ENCODE measurements at places on chromosomes 12 and 14.

DNA sequence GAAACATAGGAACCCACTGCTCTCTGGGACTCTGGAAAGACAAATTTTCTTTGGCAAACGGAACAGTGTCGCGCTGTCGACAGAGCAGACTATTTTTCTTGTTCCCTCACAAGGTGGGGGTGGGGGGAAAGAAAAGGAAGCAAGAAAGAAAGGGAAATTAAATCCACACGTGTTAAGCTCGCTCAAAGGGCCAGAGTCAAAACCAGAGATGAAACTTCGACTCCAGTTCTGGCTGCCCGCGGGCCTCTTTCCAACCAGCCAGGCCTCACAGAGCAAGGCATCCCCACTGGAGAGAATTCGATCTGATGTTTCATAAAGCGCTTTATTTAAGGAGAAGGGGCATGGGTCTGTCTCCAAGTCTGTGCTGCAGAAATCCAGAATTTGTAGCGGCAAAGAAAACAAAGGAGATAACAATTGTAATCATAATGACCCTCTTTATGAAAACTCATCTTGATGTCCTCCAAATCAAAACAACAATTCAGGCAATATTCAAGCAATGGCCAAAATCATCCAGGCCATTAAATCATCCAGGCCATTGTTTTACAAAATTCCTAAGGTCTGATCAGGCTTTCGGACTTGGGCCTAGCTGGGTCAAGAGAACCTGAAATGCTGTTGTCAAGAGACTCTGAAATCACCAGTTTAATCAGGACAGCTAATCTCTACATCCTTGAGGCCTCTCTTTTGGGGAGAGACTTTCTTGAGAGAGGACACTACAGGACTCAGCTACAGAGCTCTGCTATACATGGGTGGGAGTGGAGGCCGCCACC is 5.3 kb upstream of the TBX5 start:
- DNase-seq = no peak

DNA sequence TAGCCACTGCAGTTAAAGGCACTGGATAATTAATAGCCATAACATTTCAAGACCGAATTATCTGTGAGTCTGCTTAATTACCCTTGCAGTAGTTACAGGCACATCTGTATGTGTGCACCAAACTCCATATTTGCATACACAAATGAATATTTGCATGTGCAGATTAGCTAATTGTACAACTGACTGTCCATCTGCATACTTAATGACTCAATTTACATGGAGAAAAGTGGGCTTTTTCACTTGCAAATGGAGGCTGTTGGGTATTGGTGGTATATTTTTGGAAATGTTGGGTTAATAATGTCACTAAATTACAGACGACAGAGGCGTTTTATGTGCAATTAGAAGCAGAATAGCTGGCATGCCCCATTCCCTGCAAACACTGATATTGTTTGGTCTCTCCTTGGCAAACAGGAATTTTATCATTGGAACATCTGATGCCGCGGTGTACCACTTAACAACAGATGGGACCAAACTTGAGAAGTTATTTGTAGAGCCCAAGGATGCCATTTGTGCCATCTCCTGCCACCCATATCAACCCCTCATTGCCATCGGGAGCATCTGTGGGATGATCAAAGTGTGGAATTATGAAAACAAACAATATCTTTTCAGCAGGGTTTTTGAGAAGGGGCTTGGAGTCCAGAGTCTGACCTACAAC is 39.6 kb downstream of the CFAP251 start:
- no peak for DNase-seq

DNA sequence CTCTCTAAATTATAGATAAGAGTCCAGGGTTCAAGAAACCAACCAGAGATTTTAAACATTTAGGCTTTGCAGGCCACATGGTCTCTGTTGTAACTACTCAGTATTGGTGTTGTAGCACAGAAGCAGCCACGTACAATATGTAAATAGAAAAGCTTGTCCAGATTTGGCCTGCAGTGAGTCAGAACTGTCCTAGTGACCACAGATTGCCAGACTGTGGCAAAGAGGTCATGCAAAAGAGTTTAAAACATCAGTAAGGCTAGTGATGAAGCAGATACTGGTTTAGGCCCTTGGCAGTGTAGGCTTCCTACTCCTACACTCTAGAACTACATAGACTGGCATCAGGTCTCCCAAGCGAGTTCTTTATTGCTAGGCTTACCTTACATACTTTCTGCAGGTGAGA is 117.6 kb upstream of the GARIN6 start:
- DNase-seq = no peak

DNA sequence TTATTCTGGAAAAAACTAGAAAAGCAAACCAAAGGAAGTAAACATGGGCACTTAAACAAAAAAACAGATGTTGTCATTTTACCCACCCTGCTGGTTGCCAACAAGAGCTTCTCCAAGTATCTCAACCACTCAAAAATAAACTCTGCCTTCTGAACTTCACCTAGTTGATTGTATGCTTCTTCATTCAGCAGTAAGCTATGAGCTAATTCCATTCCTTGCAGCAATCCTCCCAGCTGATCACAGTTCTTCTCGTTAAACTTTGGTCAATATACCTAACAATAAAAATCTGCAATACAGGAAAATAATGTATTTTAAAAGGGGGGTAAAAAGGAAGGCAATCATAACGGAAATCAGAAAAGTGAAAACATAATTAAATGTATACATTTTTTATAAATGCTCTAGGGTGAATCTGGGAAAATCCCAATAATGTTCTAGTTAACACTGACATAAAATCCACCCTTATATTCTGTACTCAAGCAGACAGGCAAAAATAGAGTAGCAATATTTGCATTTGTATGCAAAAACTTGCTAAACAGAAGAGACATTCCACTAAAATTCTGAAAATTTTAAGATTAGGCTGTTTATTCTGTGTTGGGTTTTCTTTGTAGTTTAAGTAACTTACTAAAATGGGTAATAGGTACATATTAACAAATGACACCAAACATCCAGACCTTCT is 17.4 kb downstream of the HEATR5A start:
- DNase-seq = no peak

DNA sequence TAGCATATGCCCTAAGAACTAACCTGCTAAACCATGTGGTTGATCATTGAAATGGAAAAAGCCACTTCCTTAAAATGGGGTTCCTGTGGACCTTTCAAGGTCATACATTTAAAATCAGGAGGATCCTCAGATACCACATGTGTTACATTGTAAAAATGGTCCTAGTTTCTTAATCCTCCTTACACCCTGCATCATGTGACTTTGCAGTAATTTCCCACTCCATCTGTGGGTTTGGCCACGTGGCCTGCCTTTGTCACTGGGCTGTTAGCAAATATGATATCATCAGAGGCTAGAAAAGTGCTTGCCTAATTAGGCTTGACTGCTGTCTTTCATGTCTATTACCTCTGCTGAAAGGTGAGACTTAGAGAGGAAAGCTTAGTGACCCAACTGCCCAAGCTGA is 70.7 kb downstream of the CMKLR1 start:
- DNase-seq = no peak

DNA sequence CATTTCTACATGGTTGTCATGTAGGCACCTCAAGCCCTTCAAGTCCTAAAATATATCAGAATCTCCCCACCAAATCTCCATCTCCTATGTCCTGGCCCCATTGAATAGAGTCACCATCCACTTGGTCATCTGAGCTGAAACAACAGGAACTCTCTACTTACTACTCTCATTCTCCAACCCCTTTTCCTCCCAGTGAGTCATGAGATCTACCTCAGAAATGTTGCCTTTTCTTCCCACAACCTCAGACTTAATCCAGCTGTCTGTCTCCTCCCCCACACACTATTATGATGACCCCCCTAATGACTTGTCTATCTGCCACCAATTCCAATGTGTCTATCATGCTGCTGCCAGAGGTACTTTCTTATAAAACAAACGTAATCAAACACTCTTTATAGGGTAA is 72.3 kb upstream of the TMEM263 start:
- DNase-seq = no peak

- no peak for DNase-seq
Measured at GRCh38 chr14:76900682-76901081, 74.5 kb downstream of the LRRC74A start.

DNA sequence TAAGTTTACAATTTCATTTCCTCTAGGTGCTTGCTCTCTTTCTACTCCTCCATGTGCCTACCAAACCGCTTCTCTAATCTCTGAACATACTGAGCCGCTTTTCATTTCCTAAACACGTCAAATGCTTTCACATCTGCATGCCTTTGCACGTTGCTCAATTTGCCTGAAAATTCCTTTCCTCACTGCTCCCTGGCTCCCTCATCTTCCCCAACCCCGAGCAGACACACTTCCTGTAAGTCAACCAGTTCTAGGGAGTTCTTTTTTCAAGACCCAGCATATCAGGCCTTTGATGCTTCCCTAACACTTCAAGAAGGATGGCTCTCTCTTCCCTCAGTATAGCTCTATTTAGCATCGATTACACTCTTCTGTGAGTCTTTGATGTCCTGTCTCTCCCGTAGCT is 50.3 kb downstream of the LMO3 start:
- DNase-seq = no peak

- DNase-seq = no peak
Measured at GRCh38 chr12:131671871-131672270, 39.0 kb upstream of the SFSWAP start.

DNA sequence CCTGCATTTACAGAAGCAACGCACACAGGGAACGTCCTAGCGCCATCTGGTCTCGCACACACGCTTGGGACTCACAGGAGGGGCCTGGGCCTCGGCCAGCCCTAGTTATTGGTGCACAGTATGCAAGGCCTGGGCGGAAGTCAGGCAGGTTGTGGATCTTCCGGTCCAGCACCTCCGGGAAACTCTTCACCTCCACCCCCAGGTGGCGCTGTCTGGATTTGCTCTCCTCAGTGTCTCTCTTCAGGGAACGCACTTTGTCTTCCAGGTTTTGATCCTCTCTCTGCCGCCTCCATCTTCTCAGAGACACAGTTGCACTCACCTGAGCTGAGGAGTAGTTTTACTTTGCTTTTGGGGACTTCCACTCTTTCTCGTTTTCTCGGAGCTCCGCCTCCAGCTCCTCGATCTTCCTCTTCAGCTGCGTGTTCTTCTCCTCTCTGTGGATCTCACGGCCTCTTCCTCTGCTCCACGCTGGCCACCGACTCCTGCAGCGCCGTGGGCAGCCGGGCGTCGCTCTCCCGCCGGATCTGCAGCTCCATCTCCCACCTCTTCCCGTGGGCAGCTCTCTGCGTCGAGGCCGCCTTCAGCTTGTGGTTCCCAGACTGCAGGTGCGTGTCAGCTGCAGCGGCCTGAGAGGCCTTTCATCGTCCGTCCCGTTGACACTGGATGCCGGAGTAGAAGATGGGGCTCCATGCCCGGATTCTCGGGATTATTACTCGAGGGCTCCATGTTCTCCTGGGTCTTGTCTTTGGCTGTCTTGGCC is 933.8 kb downstream of the TMEM121 start:
- no peak for DNase-seq

GRCh38 chr12:99600388-99600787 is 47.2 kb upstream of the GARIN6 start:
- DNase-seq = no peak

GRCh38 chr14:100982353-100982752 is 78.8 kb upstream of the RTL1 start:
- no peak for DNase-seq

DNA sequence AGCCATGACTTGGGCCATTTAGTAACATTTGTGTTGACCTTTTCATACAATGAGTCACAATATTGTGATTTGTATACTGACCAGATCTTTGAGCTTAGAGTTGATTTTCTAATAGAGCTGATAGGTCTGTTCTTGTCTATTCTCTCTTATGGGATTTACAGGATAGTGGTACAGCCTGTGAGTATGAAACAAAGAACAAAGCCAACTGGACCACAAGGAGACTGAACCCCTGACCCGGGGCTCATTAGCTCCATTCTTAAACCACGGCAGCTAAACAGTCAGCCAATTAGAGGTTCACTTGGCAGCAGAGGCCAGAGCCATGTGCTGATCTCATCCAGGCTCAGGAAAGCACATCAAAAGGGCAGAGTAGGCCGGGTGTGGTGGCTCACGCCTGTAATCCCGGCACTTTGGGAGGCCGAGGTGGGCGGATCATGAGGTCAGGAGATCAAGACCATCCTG is 59.1 kb upstream of the GNPNAT1 start:
- DNase-seq = no peak

GRCh38 chr14:95180966-95181741 is 23.8 kb upstream of the DICER1 start:
- no peak for DNase-seq

DNA sequence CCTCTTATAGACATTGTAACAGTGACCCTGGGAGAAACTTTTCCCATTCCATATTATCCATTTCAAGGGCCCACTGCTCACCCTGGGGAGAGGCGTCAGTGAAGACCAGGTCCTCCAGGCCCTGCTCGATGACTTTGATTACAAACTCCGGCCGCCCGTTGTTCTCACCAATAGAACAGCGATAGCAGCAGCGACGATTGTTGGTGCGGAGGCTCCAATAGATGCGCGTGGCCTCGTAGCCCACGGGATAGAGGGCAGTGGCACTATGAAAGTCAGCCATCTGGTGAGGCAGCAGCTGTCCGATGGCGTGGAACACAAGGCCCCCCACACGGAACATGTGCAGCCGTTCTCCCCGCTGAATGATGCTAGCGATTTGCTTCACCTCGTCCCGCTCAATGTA is 7.5 kb upstream of the PRKAG1 start:
- no peak for DNase-seq

DNA sequence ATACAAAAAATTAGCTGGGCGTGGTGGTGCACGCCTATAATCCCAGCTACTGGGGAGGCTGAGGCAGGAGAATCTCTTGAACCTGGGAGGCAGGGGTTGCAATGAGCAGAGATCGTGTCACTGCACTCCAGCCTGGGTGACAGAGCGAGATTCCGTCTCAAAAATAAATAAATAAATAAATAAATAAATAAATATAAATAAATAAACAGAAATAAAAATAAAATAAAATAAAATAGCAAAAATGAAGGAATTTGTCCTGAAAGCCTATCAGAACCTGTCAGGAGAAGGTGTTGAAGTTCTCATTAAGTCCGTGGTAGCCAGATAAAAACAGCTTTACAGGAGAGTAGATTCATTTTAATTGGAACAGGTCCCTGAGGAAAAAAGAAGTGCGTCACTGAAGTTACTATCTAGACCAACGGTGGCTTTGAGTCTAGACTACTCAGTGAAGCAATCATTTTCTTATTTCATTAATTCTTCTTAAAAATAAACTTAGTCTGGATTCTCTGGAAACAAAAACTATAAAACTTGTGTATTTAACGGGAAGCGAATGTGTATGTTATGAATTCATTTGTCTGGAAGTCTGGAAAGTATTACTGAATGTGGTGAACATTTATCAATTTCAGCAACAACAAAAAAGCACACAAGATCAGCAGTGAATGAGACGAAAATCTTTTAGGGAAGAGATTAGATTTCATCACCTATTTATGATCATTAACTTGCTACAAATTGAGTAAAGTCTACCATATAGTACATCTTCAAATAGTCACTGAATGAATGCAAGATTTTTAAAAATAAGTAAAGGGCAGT is 248.5 kb upstream of the PDE3A start:
- DNase-seq = no peak

All from esophagus squamous epithelium (tissue), 5 donors.